ENCODE measurements at places on chromosomes 7 and 10. TPM values are rescaled to one million over a fixed set of nuclear protein-coding genes. Genes with fewer than 3 reads are reported as not detected.

Gene CCL24
- 1.1 TPM for polyA plus RNA-seq

Gene INTS1
- polyA plus RNA-seq: 142 TPM

Gene GNAT3
- 0.38 TPM for polyA plus RNA-seq

Gene AMPH
- polyA plus RNA-seq: 5.8 TPM

Gene TBC1D12
- 22.3 TPM for polyA plus RNA-seq

Gene EEPD1
- 11.8 TPM for polyA plus RNA-seq

Gene GFRA1
- polyA plus RNA-seq: 8.6 TPM

Gene COL28A1
- polyA plus RNA-seq: 4.0 TPM

Gene PDCD11
- polyA plus RNA-seq: 47.3 TPM

Gene ITPRID1
- 2.1 TPM for polyA plus RNA-seq

Gene MYL10
- not detected for polyA plus RNA-seq

Gene GIMAP7
- 3.4 TPM for polyA plus RNA-seq

Gene FZD1
- polyA plus RNA-seq: 5.9 TPM

Gene LIPK
- polyA plus RNA-seq: not detected

Gene RHEB
- 88.1 TPM for polyA plus RNA-seq

Gene DYNC1I1
- 3.7 TPM for polyA plus RNA-seq

Gene PMS2
- 9.2 TPM for polyA plus RNA-seq

Gene PRSS1
- polyA plus RNA-seq: not detected

Gene LRRD1
- 8.7 TPM for polyA plus RNA-seq

Gene WNT8B
- polyA plus RNA-seq: 0.20 TPM

Gene LEP
- polyA plus RNA-seq: 0.46 TPM

Gene SUN3
- polyA plus RNA-seq: 64.5 TPM

Gene EPO
- 0.65 TPM for polyA plus RNA-seq

Gene TCF7L2
- 18.5 TPM for polyA plus RNA-seq

Gene TMEM213
- 0.09 TPM for polyA plus RNA-seq

Gene HOXA6
- 0.37 TPM for polyA plus RNA-seq

Gene SYT15
- 2.1 TPM for polyA plus RNA-seq

Gene CWF19L1
- 34.8 TPM for polyA plus RNA-seq

Gene KCNH2
- 82.5 TPM for polyA plus RNA-seq

Gene GNGT1
- not detected for polyA plus RNA-seq

Gene RNF148
- 37.6 TPM for polyA plus RNA-seq

Data from testis (tissue), 5 donors.